ENCODE measurements at places on chromosomes 6 and 20.

- DNase-seq = no peak
Measured at GRCh38 chr6:48474136-48474535, 363.1 kb upstream of the PTCHD4 start.

- DNase-seq = no peak
Measured at GRCh38 chr20:15895560-15896084, 677.6 kb downstream of the KIF16B start.

DNA sequence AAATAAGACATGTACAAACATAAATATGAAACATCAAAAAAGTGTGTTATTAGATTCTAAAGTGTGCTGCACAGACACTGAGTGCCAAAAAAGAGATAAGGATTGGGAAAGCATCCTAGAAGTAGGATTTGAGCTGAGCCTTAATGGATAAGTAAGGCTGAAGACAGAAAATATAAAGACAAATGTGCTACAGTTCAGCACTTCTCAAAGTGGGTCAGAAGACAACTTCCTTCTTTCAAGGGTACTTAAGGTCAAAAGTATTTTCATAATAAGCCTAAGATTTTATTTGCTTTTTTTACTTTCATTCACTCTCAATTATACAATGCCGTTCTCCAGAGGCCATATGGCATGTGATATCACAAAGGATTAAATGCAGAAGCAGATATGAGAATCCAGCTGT is 16.8 kb downstream of the USP45 start:
- no peak for DNase-seq

GRCh38 chr6:155187994-155188706 is 75.7 kb upstream of the CLDN20 start:
- DNase-seq = no peak

- no peak for DNase-seq
Measured at GRCh38 chr6:53440336-53440945, 91.7 kb upstream of the ELOVL5 start.

DNA sequence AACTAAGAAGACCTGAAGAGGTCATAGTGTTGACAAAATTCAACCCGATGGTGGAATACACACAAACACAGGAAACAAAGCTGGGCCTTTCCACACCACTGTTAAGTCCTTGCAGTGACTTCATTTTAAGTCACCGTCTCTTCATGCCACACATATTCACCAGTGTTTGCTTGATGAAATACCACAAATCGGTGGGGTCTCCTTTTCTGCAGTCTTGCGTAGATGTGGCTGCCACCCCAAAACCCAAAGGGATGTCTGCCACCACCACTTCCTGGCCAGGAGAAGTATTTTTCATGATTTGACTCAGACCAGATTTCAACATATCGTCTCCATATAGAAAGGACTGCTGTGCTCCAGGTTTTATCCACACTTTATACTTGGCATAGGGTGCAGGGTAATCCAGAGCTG is 11.0 kb upstream of the COL10A1 start:
- DNase-seq = no peak

DNA sequence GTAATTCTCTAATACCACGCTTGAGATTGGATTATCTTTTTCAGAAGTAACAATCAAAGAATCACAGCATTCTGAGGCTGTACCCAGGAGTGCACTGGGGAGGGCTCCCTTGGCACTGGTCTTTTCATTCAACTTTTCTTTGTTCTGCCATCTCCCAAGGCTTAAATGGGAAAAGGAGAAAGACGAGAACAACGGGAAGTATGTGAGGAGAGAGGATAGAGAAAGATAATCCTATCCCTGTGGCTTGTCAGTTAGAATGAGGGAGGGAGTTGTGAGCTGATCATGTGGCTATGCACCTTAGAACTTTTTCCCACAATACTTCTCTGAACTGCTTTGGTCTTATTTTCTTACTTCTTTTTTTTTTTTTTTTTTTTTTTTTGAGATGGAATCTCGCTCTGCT is 83.1 kb downstream of the CAP2 start:
- no peak for DNase-seq

- DNase-seq = no peak
Measured at GRCh38 chr6:163455552-163455951, 41.0 kb downstream of the QKI start.

GRCh38 chr6:103000688-103001087 is 1607.2 kb downstream of the GRIK2 start:
- peak; percentile 56 for DNase-seq

- DNase-seq = peak; percentile 61
Measured at GRCh38 chr20:45341939-45342854, 6.0 kb downstream of the SDC4 start.

DNA sequence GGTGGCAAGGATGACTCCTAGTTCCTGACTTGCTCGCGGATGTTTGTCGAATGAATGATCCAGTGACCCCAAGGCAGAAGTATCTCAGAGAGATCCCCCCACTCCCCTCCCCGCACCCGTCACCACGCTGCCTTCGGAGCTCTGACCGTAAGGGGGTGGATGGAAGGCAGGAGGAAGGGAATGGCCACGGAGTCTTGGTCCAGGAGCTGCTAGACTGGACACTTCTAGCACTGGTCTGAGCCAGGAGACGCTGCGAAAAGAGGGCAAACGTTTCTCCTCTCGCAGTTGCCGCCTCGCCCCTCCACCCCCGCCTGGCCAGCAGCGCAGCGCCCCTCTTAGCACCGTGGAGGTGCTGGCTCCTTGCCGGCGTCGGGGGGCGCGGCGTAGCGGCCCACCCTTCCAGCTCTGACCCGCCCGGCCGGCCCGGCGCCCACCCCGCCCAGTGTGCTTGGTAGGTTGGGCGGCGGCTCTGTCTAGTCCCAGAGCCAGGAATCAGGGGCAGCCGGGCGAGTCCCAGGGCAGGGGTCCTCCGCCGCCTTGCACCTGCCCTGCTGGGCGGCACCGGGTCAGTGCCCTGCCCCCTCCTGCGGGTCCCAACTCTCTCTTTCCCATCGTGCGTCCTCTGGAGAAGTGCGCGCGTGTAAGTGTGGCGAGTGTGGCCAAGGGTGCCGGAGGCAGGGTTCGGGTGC is 2.4 kb upstream of the DBNDD2 start:
- DNase-seq = no peak

DNA sequence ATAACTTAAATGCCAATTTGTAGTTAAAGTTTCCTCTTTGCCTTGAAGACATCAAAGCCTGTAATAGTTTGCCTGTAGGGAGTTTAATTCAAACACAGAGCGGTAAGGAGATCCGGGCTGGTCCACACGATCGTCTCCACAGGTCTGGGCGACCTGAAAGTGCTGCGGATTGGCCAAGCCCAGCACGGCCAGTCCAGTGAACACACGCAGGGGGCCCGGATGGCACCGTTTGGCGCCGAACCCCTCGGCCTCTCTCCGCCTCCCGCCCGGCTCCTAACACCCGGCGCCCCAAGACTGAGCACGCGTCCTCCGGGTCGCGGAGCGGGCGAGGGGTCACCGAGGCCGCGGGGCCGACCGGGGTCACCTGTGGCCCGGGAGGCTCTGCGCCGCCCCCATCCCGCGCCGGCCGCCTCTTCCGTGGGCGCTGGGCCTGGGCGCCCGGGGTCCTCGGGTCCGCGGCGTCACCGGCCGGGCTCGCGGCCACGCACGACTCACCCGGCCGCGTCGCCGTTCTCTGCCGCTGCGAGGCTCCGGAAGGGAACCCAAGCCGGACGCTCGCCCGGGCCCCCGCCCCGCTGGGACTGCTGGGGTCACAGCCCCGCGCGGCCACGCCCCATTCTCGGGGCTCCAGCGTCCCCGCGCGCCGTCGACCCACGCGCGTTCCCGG is 481 bp downstream of the SERPINB6 start:
- DNase-seq = peak; percentile 77

GRCh38 chr20:35823937-35824336 is 52.1 kb downstream of the PHF20 start:
- DNase-seq = no peak

- no peak for DNase-seq
Measured at GRCh38 chr6:21836772-21837425, 243.3 kb downstream of the SOX4 start.

- DNase-seq = no peak
Measured at GRCh38 chr6:158923805-158924498, 76.0 kb downstream of the RSPH3 start.

DNA sequence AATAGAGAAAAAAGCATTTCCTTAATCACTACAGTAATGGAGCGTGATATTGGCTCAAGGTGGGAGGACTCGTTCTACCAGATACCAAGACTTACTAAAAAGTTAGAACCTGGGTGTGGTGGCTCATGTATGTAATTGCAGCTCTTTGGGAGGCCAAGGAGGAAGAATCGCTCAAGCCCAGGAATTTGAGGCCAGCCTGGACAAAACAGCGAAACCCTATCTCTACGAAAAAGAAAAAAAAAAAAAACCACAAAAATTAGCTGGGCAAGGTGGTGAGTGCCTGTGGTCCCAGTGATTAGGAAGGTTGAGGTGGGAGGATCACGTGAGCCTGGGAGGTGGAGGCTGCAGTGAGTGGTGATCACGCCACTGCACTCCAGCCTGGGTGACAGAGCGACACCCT is 24.0 kb upstream of the ATRN start:
- DNase-seq = no peak

- DNase-seq = no peak
Measured at GRCh38 chr20:20734475-20734948, 22.1 kb upstream of the RALGAPA2 start.

DNA sequence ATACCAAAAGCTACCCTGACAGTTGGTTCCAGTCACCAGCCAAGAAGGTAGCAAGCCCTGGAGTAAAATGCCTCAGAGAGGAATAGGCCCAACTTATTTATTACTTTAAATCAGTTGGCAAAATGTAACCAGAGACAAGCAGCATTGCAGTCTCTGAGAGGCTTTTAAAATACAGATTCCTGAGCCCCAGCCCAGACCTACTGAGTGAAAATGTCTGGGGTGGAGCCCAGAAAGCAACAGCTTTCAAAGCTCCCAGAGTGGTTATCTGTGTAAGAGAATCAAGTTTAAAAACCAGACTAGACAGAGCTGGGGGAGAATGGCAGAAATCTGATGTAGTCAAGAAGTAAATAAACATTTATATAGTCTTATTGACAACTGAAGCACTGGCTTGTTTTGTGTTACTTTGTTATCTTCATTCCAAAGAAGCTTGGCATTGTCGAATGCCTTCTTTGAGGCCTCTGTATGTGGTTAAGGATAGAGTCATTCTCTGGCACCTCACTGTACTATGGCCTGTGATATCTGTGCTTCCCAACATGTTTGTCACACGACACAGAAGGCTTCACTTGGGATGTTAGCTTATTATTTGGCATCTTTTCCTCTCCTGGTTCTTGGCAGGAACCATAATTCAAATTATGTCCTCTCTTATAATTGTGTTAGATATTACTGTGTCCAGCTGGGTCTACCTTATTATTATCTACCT is 313.5 kb downstream of the SLC35F1 start:
- no peak for DNase-seq

- no peak for DNase-seq
Measured at GRCh38 chr6:5179917-5180316, 80.8 kb downstream of the LYRM4 start.

DNA sequence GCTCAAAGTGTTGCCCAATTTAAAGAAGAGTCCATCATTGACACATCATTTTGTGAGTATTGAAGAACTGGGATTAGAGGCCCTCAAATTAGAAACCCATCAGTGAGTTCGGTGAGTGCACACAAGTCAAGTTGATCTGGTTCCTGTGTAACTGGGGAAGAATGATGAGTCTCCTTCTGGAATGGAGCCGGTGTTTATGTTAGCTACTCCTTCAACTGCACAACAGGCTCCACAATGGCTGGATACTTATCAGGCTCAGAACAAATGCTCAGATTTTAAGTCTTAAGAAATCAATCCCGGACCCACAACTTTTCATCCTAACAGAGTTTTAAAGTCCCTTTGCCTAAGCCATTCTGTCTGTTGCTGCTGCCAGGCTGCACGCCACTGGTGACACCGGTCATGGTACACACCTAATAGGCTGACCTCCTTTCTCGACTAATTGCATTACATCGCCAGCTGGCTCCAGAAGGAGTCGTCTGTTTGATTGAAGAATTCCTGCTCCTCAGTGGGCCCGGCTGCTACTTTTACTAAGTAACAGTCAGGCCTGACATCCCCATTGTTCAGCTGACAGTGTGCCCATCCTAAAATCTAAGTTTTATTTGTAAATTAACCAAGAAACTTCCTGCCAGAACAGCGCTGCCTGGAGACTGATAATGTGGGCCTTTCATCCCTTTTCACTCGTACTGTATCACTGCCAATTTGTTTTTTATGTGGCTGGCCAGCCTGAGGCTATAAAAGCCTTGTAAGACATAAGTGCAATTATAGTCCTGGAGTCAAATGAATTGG is 130.4 kb downstream of the INSM1 start:
- no peak for DNase-seq

- DNase-seq = no peak
Measured at GRCh38 chr20:4708856-4709255, 12.9 kb upstream of the PRND start.

DNA sequence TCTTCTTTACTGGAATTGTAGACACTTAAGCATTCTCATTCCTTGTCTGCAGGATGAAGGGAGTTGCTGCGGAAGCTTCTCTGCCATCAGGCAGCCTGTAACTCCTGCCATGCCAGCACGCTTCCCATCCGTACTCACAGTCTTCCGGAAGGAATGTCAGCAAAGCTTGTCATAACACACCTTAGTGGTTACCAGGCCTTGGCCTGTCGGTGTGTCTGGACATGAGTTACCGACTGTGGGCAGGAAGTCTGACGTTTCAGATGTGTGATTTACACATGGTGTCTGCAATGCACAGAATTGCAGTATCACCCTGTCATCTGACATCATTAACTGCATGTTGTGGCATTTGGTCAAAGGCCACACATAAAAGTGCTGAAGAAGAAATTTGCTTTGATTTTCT is 102.2 kb downstream of the SLC24A3 start:
- DNase-seq = no peak

GRCh38 chr20:32436968-32437367 is 78.8 kb downstream of the ASXL1 start:
- no peak for DNase-seq

DNA sequence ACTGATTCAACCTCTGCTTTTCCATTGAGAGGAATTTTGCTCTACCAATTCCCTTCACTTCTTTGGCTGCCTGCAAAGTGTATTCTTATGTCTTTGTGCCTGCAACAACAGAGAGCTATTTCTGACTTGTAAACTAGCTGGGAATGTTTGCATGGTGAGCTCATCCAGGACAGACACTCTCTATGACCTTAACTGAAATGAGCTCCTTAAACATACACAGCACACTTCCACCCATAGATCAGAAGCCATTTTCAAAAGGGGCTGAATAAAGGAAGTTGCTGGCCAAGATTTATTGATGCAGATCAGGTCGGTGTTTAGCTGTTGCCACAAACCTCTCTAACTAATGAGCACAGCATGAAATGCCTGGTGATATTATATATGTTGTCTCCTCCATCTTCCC is 377.7 kb downstream of the BTBD9 start:
- DNase-seq = peak; percentile 9

Data from right kidney (tissue), 9 donors.